Activated CD4-positive, alpha-beta memory T cell treated with anti-CD3 and anti-CD28 coated beads, Interleukin-2, amount 10 ng/mL, durations not matched to agents 7 days and 5 days (primary cell): ENCODE measurements at places on chromosomes 1 and 21.

DNA sequence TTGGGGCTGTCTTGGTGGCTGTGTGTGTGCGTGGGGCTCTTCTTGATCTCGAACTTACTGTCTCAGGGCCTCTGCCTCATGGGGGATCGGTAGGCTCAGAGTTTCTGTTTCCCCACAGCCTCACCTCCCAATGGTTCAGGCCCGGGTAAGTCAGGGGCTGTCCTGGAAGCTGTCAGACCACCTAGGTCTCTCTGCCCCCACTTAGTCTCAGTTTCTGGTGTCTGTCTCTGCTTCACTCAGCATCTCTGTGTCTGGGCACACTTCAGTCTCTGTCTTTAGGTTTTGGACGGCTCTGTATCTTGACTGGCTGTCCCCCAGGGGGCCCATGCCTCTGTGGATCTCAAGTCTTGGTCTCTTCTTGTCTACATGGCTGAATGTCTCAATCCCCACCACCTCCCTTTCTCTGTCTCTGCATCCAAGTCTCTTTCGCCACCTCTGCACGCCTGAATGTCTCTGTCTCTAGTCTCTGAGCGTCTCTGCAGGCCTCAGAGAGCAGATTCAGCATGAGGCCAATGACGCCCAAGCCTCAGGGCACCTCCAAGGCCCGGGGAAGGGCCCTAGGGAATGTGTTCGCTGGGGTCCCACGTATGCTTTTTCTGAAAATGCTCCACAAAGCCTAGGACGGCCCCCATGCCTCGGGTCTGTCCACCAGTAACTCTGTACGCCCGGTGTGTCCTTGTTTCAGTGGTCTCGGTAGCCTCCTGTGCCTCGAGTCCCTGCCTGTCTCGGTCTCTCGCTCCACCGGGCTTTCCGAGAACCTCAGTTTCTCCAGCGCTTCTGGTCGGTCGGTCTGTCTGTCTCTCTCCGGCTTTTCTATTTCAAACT lies 818 bp downstream of the FHL3 start:
- DNase-seq = no peak

GRCh38 chr1:12100071-12100470 lies 37.0 kb downstream of the TNFRSF8 start:
- DNase-seq = no peak

- no peak for DNase-seq
Measured at GRCh38 chr1:183480971-183481441, 8.7 kb downstream of the SMG7 start.

- DNase-seq = no peak
Measured at GRCh38 chr1:79667166-79667565, 660.6 kb upstream of the ADGRL4 start.

DNA sequence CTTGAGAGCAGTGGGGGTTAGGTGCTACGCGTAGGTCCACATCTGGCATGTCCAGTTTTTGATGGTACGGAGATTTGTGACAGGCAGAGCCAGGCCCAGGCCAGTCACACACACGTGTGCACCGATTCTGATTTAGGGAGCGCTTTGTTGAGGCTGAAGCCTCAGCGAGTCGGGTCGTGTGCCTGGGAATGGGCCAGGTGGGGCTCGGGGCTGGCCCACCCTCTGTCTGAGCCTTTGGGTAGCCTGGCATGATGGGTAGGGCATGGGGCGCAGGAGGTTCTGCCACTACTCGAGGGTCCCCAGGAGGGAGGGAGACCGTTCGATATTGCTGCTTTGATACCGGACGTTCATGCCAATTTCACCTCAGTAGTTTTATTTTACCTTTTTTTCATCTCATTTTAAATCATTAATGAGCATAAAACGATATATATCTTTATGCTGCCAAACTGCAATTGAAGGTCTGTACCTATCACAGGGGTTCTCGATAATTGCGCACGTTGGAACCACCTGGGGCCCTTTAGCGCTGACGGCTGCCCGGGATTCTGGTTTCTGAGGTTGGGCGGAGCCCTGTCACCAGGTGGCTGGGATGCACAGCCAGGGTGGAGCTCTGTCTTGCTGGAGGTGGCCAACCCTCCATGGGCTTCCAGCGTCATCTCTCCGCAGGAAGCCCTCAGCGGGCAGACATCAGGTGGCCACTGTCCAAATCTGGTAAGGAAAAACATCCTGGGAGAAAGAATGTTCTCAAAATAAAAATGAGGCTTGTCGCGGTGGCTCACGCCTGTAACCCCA lies 71.9 kb downstream of the SCCPDH start:
- no peak for DNase-seq
